ENCODE measurements at places on chromosomes 16 and 17.

DNA sequence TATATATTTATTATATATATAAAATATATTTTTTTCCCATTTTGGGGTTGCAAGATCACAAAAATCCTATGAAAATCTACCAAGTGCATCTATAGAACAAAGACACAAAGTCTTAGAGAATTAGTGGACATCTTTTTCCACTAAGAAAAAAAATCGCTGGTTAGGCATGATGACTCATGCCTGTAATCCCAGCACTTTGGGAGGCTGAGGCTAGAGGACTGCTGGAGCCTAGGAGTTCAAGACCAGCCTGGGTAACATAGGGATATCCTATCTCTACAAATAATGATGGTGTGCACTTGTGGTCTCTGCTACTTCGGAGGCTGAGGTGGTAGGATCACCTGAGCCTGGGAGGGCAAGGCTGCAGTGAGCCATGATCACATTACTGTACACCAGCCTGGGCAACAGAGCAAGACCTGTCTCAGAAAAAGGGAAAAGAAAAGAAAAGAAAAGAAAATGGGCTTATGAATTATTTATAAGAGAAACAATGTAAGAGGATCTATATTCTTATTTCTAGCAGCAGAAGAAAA lies 185.1 kb upstream of the PSMD7 start:
- DNase-seq, result no peak

DNA sequence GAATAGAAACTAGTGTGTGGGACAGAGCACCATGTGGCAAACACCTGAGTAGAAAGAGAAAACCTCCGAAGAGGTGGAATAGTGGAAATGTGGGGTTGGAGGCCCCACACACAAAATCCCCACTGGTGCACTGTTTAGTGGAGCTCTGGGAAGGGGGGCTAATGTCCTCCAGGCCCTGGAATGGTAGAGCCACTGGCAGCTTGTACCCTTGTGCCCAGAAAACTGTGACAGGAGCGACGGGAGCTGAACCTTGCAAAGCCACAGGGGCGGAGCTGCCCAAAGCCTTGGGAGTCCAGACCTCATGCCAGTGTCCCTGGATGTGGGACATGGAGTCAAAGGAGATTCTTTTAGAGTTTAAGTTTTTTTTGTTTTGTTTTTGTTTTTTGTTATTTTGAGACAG lies 50.6 kb downstream of the RNF112 start:
- no peak for DNase-seq

- DNase-seq, result no peak
Measured at GRCh38 chr16:1455190-1456171, 11.1 kb upstream of the CCDC154 start.

DNA sequence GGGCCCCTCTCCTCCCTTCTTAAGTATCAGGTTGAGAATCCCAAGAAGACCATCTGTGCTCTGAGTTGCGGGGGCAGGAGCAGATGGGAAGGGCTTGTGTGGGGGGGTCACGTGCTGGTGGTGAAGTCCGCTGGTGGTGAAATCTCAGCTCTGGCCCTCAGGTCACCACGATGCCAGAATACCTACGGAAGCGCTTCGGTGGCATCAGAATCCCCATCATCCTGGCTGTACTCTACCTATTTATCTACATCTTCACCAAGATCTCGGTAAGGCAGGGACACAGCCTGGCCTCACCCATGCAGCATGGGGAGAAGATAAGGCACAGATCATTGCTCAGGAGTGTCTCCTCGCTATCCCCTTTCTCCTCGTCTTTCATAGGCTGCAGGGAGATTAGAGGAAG lies 29.7 kb downstream of the SLC5A11 start:
- DNase-seq, result no peak

- DNase-seq, result no peak
Measured at GRCh38 chr16:57648125-57648524, 19.7 kb downstream of the ADGRG1 start.

GRCh38 chr17:43924558-43924957 lies 17.2 kb upstream of the MPP2 start:
- no peak for DNase-seq

DNA sequence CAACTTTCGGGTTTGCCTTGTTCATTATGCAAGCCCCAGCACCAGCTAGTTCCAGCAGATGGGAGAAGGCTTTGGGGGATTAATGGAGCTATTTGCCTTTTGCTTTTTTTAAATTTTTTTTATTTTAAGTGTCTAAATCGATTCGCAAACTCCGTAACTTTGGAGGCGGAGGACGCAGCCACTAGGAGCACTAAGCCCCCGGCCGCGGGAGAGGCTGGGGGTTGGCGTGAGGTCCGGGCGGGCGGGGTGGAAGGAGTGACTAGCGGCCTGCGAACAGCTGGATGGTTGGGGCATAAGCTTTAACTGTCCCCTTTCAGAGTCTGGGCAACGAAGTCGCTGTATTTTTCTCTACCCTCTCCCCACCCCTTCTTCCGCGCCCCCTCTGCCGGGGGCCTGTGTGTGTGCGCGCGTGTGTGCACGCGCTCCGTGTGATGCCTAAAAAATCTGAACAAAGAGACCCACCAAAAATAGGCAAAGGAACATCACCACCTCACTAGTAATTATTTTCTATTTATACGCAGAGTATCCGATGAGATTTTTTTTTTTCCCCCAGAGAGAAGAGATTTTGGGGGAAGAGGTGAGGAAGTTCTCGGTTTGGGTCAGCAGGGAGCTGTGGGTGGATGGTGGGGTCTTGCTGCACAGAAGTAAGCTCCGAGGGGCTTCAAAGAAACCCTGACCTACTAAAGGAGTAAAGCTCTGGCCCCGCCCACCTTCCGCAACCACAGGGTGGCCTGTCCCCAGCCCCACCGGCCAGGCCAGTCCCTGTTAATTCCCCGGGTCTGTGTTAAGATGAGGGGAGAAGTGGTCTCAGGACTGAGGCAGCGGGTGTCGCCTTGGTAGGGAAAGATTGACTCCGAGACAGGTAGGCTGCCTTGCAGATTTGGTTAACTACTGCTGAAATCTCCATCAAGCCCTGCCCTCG lies 2.3 kb downstream of the SHISA9 start:
- DNase-seq, result no peak

- no peak for DNase-seq
Measured at GRCh38 chr16:66008136-66008535, 358.4 kb upstream of the CDH5 start.

DNA sequence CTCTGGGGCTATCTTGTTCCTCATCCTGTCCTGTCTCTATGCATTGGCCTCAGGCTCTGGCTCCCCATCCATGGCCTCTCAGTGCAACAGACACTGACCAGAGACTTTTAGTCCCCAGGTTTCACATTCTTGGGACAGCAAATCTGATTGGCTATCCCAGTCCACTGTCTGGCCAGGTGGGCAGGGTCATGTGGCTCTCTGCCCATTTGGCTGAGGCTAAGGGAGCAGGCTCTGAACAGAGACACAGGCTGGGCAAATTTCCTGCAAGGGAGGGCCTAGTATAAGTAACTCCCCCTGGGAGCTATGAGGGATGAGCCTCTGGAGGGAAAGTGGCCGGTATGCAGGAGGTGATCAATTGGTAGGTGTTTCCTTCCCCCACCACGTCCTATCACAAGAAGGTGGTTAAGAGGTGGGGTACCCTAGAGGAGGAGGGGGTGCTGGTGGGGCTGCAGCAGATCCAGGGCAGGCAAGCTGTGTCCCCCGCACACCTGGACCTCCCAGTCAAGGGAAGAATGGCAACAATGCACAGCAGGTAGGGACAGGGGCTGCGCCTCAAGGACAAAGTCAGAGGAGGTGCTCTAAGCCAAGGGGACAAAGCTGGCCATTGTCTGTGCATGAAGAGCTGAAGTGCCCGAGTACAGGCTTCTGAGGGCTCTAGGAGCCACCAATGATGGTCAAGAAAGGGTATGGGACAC lies 13.2 kb downstream of the XYLT2 start:
- no peak for DNase-seq

DNA sequence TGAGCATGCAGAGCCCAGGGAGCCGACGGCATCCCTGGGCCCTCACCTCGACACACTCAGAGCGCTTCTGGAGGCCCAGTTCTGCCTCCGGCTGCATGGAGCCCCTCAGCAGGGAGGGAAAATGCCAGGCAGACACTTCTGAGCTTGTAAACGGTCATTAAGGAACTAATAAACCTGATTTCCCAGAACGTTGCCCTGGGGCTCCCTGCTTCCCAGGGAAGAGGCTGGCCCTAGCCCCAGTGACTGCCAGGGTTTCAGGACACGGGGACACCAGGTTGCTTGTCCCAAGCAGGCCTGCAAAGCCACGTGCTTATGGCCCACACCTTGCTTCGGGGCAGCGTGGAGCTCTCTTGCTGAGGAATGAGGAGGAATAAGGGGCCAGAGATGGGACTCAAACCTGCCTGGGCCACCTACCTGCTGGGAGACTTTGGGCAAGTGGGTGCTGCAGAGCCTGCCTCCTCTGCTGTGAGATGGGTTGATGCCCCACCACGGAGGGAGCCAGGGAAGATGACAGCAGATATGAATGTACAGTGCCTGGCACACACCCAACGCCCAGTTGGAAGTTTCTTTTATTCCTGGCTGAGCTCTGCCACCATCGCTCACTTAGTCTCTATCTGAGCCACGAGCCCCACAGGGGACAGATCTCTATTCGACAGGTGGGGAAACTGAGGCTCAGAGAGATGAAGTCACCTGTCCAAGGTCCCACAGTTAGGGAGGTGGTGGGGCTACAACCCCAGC lies 5.4 kb downstream of the RHBDF2 start:
- DNase-seq, result no peak

DNA sequence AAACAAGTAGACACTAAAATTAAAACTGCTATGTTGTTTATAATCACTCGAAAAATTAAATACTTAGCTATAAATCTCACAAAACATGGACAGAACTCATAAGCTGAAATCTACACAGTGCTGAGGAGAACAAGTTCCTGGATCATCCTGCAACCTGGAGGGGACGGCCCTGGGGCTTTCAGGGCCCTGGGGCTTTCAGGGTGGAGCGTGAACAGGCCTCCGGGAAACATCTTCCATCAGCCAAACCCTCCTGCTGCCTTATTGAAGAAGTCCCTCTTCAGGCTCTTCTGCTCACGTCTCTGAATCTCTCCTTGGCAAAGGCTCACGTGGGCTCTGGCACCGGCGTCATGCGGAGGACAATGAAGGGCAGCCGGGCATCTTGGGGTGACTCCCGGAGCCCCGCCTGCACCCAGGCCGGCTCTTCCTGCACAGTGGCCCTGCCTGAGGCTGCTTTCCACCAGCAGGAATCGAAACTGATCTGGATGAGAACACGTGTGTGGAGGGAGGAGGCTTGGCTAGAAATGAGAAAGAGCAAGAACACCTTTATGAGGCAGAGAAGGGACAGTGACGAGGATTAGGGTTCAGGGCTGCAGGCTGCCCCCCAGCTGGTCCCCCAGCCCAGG lies 127.3 kb downstream of the CDRT15L2 start:
- no peak for DNase-seq

DNA sequence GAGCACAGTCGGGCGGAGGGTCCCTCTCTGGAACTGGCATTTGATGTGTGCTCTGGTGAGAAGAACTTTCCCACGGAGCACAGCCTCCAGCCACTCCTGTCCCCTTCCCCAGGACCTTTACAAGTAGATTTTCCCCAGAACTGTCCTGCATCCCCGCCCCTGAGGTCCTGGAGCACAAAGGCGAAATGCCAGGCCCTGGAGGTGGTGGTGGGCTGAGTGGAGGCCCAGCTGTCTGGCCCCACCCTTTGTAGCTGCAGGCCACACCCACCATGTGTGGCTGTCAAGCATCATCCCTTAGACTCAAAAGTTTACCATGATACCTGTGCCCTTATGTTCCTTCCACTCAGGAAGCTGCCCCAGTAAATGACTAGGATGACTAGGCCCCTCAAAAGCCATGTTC lies 37.7 kb downstream of the PLD6 start:
- no peak for DNase-seq

- no peak for DNase-seq
Measured at GRCh38 chr17:66450008-66450851, 147.8 kb downstream of the PRKCA start.

- DNase-seq, result no peak
Measured at GRCh38 chr16:4733747-4734062, 366 bp downstream of the ANKS3 start.

GRCh38 chr17:7593296-7593695 lies 3.4 kb upstream of the SOX15 start:
- no peak for DNase-seq

DNA sequence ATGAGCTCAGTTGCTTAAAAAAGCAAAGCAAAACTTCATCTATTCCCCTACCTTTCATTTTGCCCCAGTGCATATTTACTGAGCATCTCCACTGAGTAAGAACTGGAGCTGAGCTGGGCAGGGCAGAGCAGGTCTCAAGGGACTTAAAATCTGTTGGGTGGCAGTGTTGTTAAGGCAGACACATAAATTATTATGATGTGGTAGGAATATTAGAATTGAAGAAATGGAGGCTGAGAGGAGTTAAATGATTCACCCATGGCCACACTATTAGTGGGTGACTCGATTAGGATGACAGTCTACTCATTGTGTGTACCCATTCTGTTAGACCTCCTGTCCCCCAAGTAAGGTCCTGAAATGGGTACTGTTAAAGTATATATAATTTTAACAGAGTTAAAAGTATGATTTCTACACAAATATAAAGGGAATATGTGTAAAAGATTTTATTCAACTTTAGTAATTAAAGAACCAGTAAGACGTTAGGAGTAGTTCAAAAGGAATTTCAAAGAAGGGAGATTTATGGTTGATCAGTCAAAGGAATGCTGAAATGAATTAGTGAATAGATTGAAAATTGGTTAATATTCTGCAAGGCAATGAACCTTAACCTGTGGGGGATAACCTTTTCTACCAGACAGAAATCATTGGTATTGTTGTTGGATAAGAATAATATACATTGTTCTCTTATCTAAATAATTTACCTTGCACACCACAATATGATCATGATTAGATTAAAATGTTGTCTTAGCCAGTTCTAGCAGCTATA lies 17.5 kb downstream of the ITGB3 start:
- DNase-seq, result no peak

DNA sequence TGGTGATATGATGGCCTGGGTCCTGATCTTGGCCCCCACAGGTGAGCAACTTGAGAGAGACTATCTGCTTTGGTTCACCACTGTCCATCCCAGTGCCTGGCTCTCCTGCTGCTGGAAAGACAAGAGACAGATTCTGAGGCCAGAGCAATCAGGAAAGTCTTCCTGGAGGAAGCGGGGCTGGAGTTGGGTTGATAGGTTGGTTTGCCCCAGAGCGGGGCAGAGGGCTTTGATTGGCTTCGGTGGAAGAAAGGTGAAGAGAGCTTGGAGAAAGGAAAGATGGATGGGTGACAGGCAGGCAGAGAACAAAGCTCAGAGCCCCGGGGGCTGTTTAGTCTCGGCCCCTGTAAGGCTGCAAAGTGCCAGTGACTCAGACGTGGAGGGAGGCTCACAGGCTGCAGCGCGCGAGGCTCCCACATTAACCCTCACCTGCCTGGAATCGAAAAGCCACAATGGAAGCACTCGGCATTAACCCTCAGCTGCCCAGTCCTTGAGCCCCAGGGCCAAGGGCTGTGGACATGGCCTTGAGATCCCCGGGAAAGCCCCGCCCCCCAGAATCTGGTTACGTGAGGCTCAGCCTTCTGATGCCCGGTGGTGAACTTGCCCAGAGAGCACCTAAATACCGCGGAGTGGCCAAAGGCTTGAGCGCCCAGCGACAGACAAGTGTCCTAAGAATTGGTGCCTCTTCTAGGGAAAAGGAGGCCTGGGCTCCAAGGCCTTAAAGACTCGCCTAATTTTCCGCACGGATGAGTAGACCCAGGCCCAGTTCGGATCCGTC lies 996 bp upstream of the CPNE2 start:
- DNase-seq, result no peak

GRCh38 chr16:16093628-16094332 lies 129.5 kb downstream of the ABCC6 start:
- no peak for DNase-seq

Data from AG09319 (cell line).